ENCODE measurements at places on chromosomes 6 and 20.

DNA sequence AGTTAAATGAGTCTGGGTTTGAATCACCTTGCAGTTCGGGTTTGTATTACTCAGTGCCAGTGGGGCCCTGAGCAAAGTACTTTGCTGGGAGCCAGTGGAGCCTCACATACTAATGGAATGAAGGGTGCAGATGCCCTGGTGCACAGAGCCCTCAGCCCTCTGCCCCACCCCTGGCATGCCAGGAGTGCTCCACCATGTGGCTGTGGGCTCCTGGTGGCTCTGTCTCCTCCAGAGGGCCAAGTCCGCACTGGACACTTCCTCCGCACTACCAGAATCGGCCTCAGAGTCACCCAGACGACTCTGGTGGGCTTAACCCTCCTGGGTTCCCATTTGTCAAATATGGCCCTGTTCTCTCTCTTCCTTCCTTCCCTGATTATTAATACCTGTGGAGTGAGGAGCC is 94.0 kb downstream of the STK35 start:
- DNase-seq, result no peak

DNA sequence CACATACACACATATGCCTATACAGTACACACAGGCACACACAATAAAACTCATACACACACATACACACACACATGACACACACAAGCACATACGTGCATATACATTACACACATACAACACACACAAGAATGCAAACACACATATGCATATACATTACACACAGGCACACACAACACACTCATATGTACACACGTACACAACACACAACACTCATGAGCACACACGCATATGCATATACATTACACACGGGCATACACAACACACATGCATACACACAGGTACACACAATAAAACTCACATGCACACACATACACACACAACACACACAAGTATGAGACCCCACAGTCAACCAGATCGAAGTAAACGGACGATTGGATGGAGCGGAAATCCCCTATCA is 238.2 kb downstream of the ERMARD start:
- no peak for DNase-seq

DNA sequence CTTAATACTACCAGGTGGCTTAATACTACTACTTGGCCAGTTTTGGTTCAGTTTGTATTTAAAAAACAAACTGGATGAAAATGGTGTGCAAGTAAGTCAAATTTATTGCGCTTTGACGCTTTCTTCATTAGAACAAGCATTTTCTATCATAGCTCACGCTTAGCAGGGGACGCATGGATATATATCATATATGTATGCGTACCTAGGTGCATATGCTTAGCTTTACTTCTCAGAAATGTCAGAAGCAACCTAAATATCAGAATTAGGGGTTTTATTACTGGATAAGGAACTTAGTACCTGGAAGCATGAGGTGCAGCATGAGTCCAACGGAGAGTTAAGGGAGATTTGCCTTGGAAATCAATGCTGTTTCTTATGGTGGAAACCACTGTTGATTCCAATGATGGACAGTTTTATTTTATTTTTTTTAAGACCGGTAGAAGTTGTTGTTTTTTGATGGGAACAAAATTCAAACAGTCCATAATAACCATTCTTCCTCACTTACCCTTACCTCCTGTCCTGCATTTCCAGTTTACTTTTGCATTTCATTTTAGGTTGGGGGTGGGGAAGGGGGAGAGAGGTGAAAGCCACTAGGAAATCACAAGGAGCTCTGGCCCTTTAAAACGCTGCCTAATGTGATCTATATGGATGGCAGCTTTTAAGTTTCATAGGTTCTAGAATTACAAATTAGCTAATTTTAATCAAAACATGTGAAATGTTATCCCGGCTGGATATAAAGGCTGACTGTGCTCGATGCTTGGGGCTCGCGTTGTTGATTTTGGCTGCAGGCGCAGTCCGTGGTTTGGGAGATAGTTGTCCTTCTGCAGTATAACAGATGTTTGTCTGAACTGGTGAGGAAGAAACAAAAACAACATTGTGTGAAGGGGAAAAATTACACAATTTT is 2.1 kb downstream of the SOBP start:
- no peak for DNase-seq

GRCh38 chr6:159914565-159914923 is 23.8 kb downstream of the MAS1 start:
- no peak for DNase-seq

DNA sequence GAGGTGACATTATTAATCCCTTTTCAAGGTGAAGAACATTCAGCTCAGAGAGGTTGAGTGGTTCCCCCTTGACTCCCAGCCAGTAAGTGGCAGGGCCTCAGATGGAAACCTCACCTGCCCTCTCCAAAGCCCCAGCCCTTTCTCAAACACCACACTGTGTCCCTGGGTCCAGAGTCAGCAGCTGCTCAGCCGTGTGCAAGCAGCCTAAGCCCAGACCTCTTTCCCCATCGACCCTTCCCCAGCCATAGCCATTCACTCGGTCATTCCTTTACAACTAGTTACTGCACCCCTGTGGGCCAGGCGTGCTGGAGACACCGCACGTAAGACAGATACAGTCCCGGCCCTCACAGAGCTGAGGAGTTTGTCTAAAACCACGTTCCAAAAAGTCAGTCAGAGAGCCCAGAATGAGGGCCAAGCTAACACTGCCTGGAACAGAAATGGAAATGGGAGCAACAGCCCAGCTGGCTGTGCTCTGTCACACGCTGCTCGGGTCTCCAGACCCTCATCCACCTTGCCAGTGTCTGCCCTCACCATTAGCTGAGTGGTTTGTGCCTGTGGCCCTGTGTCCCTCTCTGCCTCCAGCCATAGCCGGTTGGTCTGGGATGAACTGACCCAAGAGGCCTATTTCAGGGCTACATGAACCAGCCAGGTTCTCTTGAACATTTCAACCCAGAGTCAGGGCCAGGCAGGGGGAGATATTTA is 29.6 kb downstream of the ZC3H12D start:
- DNase-seq, result no peak

DNA sequence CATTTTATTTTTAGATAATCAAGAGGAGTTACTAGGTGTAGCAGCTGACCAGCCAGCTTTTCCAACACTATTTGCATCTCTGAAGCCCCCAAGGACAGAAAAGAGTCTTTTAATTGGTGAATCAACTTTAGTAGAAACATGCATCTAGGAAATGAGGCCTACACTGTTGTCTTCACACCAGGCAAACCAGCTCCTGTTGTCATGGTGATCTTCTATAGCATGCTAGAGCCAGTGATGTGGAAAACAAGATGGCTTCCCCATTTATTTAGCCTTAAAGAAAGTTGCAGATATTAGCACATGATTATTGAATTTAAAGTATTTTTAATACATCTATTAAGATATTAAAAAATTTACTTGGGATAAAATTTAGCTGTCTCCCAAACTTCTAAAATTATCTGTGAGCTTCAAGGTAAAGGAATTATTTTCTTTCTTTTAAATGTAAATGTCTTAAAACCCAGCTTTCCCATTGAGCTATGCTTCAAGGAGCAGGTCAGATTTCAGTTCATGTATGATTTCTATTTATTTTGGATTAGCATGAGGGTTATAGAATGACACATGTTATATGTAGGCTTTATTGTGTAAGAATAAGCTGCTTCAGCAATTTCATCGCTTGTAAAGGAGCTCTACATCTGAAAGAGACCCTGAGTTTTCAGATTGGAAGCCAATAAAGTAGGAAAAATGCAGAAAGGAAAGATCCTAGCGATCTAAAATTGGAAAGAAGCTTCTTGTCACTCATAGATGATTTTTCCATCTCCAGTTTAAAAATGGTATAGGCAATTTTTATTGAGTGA is 564.9 kb upstream of the CITED2 start:
- DNase-seq, result no peak

DNA sequence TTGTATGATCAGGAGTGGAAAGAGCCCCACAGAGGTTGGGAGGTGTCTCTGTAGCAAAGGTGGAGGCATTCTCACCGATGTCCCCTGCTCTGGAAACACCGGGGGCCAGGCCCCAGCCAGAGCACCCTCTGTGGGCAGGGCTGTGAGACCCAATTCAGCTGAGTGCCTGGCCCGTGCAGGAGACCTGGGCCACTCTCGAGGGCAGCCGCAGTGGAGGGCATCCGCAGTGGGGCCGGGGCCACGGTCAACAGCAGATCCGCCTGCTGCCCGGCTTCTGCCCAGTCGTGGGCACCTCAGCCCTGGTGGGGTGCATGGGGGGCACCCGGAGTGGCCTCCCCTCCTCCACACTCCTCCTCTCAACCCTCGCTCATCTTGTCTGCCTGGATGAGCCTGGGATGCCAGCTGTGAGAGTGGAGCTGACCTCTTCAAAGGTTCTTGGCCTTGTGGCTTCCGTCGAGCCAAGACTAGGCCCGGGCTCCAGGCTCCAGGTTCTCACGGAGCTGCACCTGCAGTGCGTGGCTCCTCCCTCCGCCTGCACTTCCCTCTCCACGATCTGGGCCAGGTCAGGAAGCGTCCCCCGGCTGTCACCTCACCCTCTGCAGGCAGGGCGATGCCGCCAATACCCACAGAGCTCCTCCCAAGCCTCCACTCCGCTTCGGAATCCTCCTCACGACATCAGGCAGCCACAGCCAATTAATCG is 134.8 kb downstream of the TAF4 start:
- no peak for DNase-seq

GRCh38 chr6:47483853-47484546 is 6.4 kb downstream of the CD2AP start:
- no peak for DNase-seq

GRCh38 chr6:11584244-11584643 is 46.7 kb downstream of the TMEM170B start:
- no peak for DNase-seq

GRCh38 chr20:21126581-21126870 is 644 bp downstream of the KIZ start:
- DNase-seq, result no peak

GRCh38 chr6:105214668-105215067 is 34.9 kb upstream of the POPDC3 start:
- DNase-seq, result no peak

- DNase-seq, result no peak
Observed at GRCh38 chr20:46994341-46994740, 99.7 kb downstream of the EYA2 start.

- no peak for DNase-seq
Observed at GRCh38 chr6:142332393-142333098, 30.7 kb downstream of the ADGRG6 start.

DNA sequence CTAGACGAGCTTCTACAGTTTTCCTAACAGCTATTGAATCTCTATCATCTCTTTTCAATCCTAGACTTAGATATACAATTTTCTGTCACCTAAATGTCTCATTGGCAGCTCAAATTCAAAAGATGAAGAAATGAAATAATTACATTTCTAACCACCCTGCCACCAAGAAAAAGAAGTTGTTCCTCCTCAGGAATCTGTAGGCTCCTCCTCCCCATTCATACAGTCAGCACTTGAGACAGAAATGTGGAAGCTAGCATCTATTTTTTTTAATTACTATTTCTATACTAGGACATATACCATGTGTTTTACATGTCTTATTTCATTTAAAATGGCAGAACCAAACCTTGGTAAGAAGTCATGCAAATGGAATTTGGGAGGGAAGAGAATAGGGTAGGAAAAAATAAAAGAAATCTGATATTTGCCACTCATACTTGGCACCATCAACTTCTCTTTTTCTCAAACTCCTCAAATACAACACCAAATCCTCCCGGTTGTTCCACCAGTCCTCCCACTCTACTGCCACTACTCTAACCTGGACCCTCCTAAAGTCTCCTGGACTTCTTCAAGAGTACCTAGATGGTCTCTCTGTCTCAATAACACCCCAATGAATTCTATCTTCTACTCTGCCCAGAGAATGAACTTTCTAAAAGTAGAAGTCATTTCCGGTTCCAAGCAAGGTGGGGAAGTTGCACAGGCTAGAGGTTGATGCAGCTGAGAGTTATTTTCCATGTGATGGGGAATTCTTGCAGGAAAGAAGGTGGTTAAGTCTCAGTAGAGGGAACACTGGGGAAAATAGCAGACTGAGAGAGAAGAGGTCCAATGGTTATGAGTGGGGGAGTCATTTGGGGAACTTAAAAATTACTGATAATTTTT is 54.1 kb downstream of the ATXN1 start:
- no peak for DNase-seq

DNA sequence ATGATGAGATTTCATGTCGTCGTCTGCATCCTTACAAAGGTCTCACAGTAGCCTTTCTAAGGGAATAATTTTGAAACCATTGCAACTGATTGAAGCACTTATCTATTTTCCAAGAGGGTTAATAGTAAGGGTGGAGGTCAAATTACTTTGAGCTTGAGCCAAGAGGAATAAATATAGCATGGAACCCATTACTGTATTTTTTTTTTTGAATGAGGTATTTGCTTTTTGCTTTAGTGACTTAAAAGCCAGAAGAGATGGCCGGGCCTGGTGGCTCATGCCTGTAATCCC is 78.3 kb downstream of the SCAND1 start:
- DNase-seq, result no peak

GRCh38 chr6:136640132-136640915 is 90.1 kb upstream of the MAP7 start:
- DNase-seq, result no peak

DNA sequence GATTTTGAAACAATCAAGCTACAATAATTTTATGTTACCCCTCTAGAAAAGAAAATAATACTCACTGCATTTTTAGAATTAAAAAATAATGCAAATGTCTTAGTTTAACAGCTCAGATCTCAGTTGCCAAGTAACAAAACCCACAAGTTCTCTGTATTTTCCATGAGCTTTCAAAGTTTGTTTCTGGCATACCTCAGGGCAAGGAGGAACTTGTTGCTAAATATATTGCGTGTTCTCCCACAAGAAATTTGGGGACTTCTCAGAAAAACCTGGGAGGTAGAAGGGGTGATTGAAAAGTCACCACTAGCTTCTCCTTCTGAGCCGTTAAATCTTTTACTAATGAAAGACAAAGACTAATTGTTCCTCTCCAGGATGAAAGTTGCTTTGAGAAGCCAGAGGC is 236.8 kb upstream of the MARCKS start:
- no peak for DNase-seq

Data from endothelial cell (in vitro differentiated cells).